ENCODE measurements at places on chromosomes 2 and 18.

- no peak for DNase-seq
Observed at GRCh38 chr18:36355511-36355910, 58.0 kb downstream of the FHOD3 start.

- DNase-seq: no peak
Observed at GRCh38 chr2:47908682-47909081, 2.4 kb upstream of the FBXO11 start.

GRCh38 chr2:75565472-75566462 is 5.0 kb upstream of the EVA1A start:
- DNase-seq: no peak

DNA sequence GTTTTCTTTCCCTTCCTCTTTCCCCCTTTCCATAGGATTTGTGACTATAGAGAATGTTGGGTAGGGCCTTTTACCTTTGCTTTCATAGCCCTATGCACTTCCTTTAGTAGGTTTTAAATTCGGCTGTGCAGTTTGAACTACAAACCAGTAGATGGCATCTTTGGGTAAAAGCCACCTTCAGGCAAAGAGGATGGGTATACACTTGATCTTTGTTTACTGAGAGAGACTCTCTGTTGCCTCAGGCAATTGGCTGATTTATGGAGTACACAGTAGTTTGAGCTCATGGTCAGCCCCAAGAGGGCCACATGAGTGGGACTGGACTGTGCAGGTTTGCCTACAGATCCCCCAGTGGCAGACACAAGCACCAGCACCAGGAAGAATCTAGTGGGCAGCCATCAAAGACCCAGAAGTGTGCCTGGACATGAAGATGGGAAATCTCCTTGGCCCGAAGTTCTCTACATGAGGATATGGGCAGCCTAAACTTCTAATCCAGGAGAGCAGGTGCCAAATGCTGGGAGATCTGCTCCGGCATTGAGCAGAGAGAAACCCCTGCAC is 1304.3 kb upstream of the DDX18 start:
- DNase-seq: no peak

GRCh38 chr2:207926133-207926988 is 99.0 kb downstream of the PLEKHM3 start:
- no peak for DNase-seq

- no peak for DNase-seq
Observed at GRCh38 chr18:54269893-54270844, 852 bp downstream of the POLI start.

DNA sequence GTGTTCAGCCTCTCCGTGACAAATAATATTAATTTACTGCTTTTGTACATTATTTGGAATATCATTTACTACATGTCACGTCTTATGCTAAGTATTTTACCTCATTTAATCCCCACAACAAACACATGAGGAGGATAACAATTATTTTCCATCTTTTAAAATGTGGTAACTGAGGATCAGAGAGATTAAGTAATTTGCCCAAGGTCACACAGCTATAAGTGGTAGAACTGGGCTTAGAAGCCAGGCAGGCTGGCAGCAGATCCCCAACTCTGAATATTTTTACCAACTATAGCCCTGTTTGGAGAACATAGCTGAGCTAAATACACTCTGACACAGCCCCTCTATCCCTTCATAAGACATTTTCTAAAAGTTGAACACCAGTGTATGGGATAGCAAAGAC is 24.1 kb downstream of the AP1S3 start:
- DNase-seq: no peak

- no peak for DNase-seq
Observed at GRCh38 chr2:44397447-44398175, 35.9 kb downstream of the CAMKMT start.

DNA sequence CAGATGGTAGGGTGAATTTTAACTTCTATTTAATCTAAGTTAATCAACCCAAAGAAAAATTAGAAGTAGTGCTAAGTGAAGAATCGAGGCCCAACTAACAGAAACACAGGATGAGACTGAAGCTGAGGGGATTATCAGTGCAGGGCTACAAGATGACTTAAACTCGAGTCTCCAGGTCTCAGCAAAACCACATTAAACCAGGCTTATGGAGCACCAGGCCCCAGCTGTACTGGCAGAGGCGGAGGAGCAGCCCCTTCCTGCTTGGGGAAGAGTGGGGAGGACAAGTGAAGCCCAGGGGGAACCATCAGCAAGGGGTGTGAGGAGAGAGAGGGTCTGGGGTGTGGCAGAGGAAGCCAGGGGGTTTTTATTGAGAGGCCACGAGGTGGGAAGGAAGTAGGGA is 135.9 kb upstream of the EPAS1 start:
- DNase-seq: no peak

GRCh38 chr2:159185401-159186130 is 100.9 kb downstream of the WDSUB1 start:
- no peak for DNase-seq

All from cortex of kidney (tissue), 1 donor.